ENCODE measurements at places on chromosomes 11 and 22.
A peak's percentile ranks its signal among the peaks of the same experiment; 100 is the strongest.

GRCh38 chr22:49011769-49012648 lies 815.7 kb downstream of the BRD1 start:
- H3K27me3 ChIP-seq = no peaks in the 10 kb centered on the region
- DNase-seq = no peak
- H3K4me1 ChIP-seq = no peaks in the 10 kb centered on the region
- no peaks in the 10 kb centered on the region for H3K36me3 ChIP-seq

DNA sequence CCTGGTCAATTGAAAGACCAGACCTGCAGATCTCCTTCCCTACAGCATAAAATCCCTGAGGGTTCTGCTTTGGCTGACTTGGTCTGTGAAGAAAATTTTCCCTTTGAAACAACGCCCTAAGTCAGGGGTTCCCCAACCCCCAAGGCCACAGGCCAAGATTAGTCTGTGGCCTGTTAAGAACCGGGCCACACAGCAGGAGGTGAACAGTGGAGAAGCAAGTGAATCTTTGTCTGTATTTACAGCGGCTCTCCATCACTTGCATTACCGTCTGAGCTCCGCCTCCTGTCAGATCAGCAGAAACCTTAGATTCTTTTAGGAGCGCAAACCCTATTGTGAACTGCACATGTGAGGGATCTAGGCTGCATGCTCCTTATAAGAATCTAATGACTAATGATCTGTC lies 38.2 kb downstream of the CCDC83 start:
- no peak overlapping the region for H3K4me3 ChIP-seq
- H3K27ac ChIP-seq = no peak overlapping the region
- H3K4me1 ChIP-seq = peaks cover 11% of the 10 kb centered on the region
- no peaks in the 10 kb centered on the region for H3K27me3 ChIP-seq
- no peak for DNase-seq

DNA sequence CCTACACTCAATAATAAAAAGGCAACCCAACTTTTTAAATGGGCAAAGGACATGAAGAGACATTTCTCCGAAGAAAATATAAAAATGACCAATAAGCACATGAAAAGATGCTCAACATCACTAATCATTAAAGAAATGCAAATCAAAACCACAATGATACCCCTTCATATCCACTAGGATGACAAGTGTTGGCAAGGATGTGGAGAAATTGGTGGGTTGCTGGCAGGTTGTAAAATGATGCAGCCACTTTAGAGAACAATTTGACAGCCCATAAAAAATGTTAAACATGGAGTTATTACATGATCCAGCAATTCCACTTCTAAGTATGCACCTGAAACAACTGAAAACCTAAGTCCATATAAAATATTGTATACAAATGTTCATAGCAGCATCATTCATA lies 73.2 kb upstream of the LMO2 start:
- no peak overlapping the region for H3K4me3 ChIP-seq
- no peak for DNase-seq
- peaks cover 34% of the 10 kb centered on the region for H3K27me3 ChIP-seq
- H3K27ac ChIP-seq = no peak overlapping the region
- H3K36me3 ChIP-seq = no peaks in the 10 kb centered on the region
- no peaks in the 10 kb centered on the region for H3K4me1 ChIP-seq

GRCh38 chr11:9761441-9761945 lies 97.6 kb downstream of the SWAP70 start:
- H3K36me3 ChIP-seq = no peaks in the 10 kb centered on the region
- no peak overlapping the region for H3K4me3 ChIP-seq
- peaks cover 50% of the 10 kb centered on the region for H3K4me1 ChIP-seq
- no peaks in the 10 kb centered on the region for H3K27me3 ChIP-seq
- peak overlapping the region; percentile 67 for H3K27ac ChIP-seq

DNA sequence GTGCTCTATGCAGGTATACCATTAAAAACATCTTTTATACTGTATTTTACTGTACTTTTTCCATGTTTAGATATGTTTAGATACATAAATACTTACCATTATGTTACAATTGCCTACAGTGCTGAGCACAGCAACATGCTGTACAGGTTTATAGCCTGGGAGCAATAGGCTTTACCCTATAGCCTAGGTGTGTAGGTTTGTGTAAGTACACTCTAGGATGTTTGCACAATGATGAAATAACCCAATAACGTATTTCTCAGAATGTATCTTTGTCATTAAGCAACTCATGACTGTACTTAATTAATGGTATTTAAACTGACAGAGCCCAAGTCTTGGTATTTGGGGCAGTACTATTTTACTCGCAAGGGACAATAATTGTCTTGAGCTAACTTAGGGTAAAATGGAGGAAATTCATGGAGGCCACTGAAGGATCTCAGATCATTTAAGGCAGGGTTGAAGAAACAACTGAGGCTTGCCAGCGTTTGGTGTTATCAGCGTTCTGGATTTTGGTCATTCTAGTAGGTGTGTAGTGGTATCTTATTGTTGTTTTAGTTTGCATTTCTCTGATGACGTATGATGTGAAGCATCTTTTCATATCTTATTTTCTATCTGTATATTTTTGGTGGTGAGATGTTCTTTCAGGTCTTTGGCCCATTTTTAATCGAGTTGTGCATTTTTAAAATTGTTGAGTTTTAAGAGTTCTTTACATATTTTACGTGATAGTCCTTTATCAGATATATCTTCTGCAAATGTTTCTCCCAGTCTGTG lies 42.4 kb downstream of the ADAMTS15 start:
- H3K27me3 ChIP-seq = no peaks in the 10 kb centered on the region
- H3K27ac ChIP-seq = no peak overlapping the region
- no peaks in the 10 kb centered on the region for H3K36me3 ChIP-seq

DNA sequence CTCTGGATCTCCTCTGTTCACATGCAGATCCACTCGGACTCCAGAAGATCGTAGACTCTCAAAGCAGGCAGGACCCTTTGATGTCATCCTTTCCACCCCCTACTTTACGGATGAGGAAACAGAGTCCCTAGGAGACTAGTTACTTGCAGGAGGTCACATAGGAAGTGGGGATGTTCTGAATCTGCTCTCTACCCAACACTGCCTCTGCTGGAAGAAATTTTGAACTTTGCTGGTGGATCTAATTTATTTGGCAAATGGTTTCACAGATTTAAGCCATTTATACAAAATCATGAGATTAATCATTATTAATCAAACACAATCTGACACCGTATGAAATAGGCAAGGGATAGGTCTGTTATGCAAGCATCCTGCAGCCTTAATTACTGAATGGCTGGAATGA lies 55.0 kb upstream of the USP47 start:
- H3K4me3 ChIP-seq = no peak overlapping the region
- H3K27me3 ChIP-seq = peaks cover 14% of the 10 kb centered on the region
- H3K27ac ChIP-seq = no peak overlapping the region

GRCh38 chr11:89452780-89453179 lies 38.4 kb downstream of the NOX4 start:
- H3K27ac ChIP-seq = no peak overlapping the region
- H3K4me3 ChIP-seq = no peak overlapping the region
- no peak for DNase-seq

GRCh38 chr11:118883004-118883367 lies 706 bp upstream of the CXCR5 start:
- H3K27me3 ChIP-seq = no peaks in the 10 kb centered on the region
- peaks cover 15% of the 10 kb centered on the region for H3K4me1 ChIP-seq

GRCh38 chr11:47587723-47588326 lies 1.3 kb downstream of the FAM180B start:
- H3K27me3 ChIP-seq = peaks cover 8% of the 10 kb centered on the region
- H3K4me1 ChIP-seq = peaks cover 8% of the 10 kb centered on the region
- H3K36me3 ChIP-seq = peaks cover 39% of the 10 kb centered on the region
- no peak for DNase-seq
- no peak overlapping the region for H3K4me3 ChIP-seq
- no peak overlapping the region for H3K27ac ChIP-seq

GRCh38 chr11:112016088-112016764 lies 9.0 kb upstream of the DLAT start:
- peaks cover 2% of the 10 kb centered on the region for H3K4me1 ChIP-seq
- H3K27me3 ChIP-seq = no peaks in the 10 kb centered on the region
- H3K36me3 ChIP-seq = peaks cover 32% of the 10 kb centered on the region
- DNase-seq = peak; percentile 30

- H3K36me3 ChIP-seq = peaks cover 3% of the 10 kb centered on the region
- no peaks in the 10 kb centered on the region for H3K27me3 ChIP-seq
- H3K27ac ChIP-seq = no peak overlapping the region
- no peak overlapping the region for H3K4me3 ChIP-seq
Measured at GRCh38 chr11:83124636-83125424, 32.1 kb upstream of the PCF11 start.

DNA sequence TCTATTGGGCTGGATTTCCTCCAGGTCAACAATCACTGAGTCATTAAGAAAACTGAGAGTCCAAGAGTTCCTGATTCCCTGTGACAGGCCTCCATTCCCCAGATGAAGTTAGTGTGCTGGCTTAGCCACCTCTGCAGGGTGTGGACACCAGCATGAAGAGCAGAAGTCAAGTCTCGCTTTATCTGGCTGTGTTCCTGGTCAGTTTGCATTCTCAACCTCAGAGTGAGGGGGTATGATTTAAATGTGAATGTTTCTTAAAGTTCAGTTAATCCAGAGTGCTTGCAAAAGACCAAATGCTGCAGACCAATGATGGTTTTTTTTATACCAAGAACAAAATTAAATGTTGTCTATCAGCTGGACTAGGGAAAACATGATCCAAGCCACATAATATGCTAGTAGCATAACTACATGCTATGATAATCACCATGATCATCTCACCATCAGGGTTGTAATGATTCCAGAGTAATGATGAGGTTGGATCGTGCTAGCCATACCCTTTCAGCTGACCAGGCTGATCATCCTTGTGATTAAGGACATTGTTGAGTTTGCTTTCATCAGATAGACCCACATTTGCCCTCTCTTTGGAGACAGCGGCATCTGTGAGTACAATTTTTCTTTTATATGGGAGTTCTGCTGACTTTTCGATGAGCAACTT lies 145.8 kb upstream of the ARHGAP20 start:
- H3K36me3 ChIP-seq = no peaks in the 10 kb centered on the region
- no peak for DNase-seq
- no peak overlapping the region for H3K27ac ChIP-seq
- H3K27me3 ChIP-seq = no peaks in the 10 kb centered on the region
- peak overlapping the region; percentile 32 for H3K4me3 ChIP-seq

GRCh38 chr22:47294576-47294975 lies 532.1 kb downstream of the TBC1D22A start:
- no peaks in the 10 kb centered on the region for H3K36me3 ChIP-seq
- H3K27me3 ChIP-seq = no peaks in the 10 kb centered on the region
- H3K4me1 ChIP-seq = no peaks in the 10 kb centered on the region
- DNase-seq = no peak
- no peak overlapping the region for H3K4me3 ChIP-seq
- no peak overlapping the region for H3K27ac ChIP-seq

DNA sequence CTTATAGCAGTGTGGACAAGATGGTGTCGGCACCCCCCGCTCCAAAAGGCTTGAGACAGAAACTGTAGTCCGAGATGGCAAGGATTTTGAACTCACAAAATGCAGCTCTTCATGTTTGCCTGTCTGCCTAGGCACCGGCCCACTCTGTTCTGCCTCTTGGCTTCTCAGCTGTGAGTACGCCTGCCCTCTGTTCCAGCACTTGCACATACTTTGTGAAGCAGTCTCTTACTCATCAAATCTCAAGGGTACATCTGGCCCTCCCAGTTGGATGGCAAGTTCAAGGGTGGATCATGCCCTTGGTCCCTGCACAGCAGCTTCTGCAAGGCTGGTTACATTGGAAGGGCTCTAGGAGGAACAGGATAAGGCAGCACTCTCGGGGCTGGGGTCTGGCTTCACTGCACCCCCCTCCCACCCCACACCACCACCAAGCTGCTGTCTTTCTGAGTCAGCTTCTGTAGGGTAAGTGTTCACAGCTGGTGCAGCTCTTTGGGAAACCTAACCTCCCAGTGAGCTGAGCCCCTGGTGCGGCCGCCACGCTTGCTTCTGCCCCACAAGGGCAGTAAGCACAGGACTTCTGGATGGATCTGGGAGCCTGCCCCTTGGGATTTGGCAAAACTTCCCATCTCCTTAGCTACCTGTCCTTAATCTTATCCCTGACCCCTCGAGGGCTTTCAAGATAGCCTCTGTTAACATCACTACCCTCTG lies 37.2 kb downstream of the FAM83F start:
- no peaks in the 10 kb centered on the region for H3K4me1 ChIP-seq
- H3K4me3 ChIP-seq = no peak overlapping the region
- H3K36me3 ChIP-seq = no peaks in the 10 kb centered on the region
- no peak for DNase-seq

DNA sequence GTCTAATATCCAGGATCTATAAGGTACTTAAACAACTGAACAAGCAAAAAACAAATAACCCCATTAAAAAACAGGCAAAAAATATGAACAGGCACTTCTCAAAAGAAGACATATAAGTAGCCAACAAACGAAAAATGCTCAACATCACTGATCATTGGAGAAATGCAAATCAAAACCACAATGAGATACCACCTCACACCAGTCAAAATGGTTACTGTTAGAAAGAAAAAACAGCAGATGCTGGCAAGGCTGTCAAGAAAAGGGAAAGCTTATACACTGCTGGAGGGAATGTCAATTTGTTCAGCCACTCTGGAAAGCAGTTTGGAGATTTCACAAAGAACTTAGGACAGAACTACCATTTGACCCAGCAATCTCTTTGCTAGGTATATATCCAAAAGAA lies 30.6 kb upstream of the NOX4 start:
- no peak for DNase-seq
- H3K4me3 ChIP-seq = no peak overlapping the region
- no peaks in the 10 kb centered on the region for H3K27me3 ChIP-seq
- H3K4me1 ChIP-seq = no peaks in the 10 kb centered on the region

DNA sequence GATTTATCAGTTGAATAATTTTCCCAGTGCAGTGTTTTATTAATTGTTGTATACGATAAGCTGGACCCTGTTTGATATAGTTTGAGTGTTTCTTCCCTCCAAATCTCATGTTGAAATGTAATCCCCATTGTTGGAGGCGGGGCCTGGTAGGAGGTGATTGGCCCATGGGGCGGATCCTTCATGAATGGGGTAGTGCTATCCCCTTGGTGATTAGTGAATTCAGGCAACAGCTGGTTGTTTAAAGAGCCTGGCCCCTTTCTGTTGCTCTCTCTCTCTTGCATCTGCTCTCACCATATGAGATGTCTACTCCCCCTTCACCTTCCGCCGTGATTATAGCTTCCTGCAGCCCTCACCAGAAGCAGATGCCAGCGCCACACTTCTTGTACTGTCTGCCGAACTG lies 1.5 kb downstream of the OR5A1 start:
- H3K27ac ChIP-seq = no peak overlapping the region
- no peaks in the 10 kb centered on the region for H3K36me3 ChIP-seq
- H3K27me3 ChIP-seq = peaks cover 6% of the 10 kb centered on the region
- no peaks in the 10 kb centered on the region for H3K4me1 ChIP-seq
- H3K4me3 ChIP-seq = no peak overlapping the region

DNA sequence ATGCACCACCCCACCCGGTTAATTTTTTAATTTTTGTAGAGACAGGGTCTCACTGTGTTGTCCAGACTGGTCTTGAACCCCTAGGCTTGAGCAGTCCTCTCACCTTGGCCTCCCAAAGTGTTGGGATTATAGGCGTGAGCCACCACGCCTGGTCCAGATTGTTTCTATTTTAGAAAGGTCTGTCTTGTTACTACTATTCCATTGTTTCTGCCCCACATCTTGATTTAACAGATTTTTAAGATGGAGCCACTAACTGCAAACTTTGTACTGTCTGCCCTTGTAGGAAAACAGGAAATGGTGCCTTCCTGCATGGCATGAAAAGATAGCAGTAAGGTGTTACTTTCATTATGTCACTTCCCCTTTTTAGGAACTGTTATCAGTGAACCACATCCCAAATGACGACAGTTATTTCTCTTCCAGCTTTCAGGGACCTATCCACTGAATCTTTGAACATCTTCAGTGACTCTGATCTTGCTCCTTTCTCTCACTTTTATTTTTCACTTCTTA lies 23.2 kb downstream of the TAF1D start:
- H3K27ac ChIP-seq = no peak overlapping the region
- peaks cover 22% of the 10 kb centered on the region for H3K36me3 ChIP-seq
- no peak for DNase-seq
- no peaks in the 10 kb centered on the region for H3K27me3 ChIP-seq

- no peaks in the 10 kb centered on the region for H3K4me1 ChIP-seq
- no peaks in the 10 kb centered on the region for H3K36me3 ChIP-seq
- DNase-seq = no peak
- no peak overlapping the region for H3K27ac ChIP-seq
Measured at GRCh38 chr11:17865765-17866428, 131.3 kb downstream of the KCNC1 start.
